ENCODE measurements at places on chromosomes 13 and 19.

DNA sequence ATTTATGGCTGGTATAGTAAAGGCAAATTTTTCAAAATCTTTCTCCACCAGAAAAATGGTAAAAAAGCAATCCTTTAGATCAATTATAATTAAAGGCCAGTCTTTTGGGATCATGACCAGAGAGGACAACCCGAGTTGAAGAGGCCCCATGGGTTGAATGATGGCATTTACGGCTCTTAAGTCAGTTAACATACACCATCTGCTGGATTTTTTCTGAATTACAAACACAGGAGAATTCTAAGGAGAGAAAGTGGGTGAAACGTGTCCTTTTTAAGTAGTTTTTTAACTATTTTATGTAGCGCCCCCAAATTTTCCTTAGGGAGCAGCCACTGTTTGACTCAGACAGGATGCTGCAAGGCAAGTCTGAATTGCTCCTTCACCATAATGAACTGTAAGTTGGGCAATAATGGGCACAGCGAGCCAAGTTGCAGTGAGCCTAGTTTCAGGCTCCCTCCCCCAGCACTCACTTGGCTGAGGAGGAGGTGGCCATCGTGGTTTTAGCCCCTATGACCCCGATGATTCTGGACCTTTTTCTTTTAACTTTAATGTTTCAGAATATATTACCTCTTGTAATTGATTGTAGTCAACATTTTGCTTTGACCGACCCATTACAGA lies 13.6 kb upstream of the ZNF611 start:
- no peak for DNase-seq

- no peak for DNase-seq
Observed at GRCh38 chr19:38718747-38719543, 25.3 kb downstream of the CAPN12 start.

GRCh38 chr13:93529961-93530360 lies 303.4 kb downstream of the GPC6 start:
- no peak for DNase-seq

DNA sequence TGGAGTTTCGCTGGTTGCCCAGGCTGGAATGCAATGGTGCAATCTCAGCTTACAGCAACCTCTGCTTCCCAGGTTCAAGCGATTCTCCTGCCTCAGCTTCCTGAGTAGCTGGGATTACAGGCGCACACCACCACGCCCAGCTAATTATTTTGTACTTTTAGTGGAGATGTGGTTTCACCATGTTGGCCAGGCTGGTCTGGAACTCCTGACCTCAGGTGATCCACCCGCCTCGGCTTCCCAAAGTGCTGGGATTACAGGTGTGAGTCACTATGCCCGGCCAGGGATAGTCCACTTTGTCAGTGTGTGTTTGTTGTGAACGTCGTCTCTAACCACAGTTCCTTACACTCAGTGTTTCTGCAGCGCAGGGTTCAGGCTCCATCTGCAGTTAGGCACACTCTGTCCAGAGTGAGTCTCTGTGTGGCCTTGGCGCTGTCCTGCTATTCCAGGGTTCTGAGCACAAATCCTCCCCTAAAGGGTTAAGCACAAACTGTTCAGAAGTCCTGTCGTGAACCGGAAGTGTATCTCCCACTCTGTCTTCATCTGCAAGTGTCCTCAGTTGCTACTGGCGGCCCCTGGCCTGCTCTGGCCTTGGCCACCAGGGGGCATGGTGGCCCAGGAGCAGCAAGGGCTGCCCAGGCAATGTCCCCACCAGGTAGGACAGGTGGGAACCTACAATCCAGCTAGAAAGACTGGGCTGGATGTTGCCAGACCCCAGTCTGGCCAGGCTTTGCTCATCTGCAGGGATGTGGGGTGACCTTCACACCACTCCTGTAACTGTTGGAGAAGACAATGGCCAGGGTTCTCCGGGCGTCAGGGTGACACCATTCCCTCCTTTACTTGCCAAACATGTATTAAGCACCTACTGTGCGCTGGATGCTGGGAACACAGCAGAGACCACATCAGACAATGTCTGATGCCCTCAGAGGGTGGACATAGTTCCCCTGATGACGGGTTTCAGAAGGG lies 38.8 kb upstream of the GATAD2A start:
- no peak for DNase-seq

DNA sequence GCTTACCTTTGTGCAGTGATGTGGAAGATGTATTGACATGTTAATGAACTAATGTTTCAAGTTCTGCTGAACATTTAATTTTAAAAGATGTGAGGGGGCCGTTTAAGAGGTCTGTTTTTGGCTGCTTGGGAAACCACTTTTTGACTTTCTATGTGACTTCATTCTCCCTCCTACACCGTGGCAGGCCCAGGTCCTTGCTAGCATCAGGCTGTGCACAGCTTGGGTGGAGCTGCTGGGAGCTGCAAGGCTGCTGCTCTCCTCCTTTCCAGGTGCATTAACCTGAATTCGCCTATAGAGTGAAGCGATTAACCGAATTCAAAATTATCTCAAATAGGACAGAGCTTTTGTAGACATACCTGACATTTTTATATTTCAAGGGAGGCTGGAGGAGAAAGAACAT lies 249.1 kb downstream of the FGF14 start:
- DNase-seq = no peak

- DNase-seq = no peak
Observed at GRCh38 chr19:51508059-51508733, 6.6 kb upstream of the SIGLEC12 start.

GRCh38 chr19:50794074-50794875 lies 4.1 kb downstream of the ACP4 start:
- DNase-seq = no peak

- no peak for DNase-seq
Observed at GRCh38 chr19:16191216-16191908, 6.2 kb downstream of the FAM32A start.

Measured in NCI-H187 treated with DMSO at 0.1 percent for 48 hours (cell line).